ENCODE measurements at places on chromosomes 3 and 15. TPM values are rescaled to one million over a fixed set of nuclear protein-coding genes. Genes with fewer than 3 reads are reported as not detected.

GP9 gene
- not detected for total RNA-seq

NR2E3 gene
- not detected for total RNA-seq

GHRL gene
- total RNA-seq = not detected

GABRG3 gene
- 4.5 TPM for total RNA-seq

SCAANT1 gene
- not detected for total RNA-seq

FBXO40 gene
- total RNA-seq = not detected

AGBL1 gene
- total RNA-seq = 1.1 TPM

DGKG gene
- 11.7 TPM for total RNA-seq

PLA2G4E gene
- total RNA-seq = not detected

Data from melanocyte of skin (primary cell).